ENCODE measurements at places on chromosomes 5 and 9. TPM values are rescaled to one million over a fixed set of nuclear protein-coding genes. Genes with fewer than 3 reads are reported as not detected.
A peak's percentile ranks its signal among the peaks of the same experiment; 100 is the strongest.

DNA sequence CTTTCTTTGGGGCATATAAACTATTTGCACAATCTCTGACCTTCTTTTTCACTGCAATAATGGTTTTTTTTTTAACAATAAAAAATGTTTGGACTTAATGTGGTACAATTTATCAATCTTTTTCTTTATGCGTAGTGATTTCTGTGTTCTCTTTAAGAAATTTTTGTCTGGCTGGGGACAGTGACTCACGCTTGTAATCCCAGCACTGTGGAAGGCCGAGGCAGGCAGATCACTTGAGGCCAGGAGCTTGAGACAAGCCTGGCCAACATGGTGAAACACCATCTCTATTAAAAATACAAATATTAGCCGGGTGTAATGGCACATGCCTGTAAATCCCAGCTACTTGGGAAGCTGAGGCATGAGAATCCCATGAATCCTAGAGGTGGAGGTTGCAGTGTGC, 72.3 kb downstream of the STK32A start:
- DNase-seq, result no peak

DNA sequence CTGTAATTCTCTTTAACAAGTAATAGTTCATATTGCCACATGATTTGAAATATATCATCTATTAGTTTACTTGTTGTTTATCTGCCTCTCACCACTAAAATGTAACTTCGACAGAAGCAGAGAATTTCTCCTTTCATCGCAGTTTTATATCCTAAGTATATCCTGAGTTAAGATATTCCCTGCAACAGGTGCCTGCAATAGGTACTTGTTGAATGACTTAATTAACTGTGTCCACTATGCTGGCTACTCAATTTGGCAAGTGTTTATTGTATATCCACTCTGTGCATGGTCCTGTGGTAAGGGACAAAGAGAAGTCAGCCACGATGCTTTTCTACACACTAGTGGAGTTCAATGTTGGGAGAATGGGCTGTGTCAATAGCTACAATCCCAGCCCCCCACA, 108.5 kb downstream of the PSAT1 start:
- DNase-seq, result no peak

GRCh38 chr5:73295921-73296320, 122.9 kb downstream of the TMEM174 start:
- DNase-seq, result no peak

DNA sequence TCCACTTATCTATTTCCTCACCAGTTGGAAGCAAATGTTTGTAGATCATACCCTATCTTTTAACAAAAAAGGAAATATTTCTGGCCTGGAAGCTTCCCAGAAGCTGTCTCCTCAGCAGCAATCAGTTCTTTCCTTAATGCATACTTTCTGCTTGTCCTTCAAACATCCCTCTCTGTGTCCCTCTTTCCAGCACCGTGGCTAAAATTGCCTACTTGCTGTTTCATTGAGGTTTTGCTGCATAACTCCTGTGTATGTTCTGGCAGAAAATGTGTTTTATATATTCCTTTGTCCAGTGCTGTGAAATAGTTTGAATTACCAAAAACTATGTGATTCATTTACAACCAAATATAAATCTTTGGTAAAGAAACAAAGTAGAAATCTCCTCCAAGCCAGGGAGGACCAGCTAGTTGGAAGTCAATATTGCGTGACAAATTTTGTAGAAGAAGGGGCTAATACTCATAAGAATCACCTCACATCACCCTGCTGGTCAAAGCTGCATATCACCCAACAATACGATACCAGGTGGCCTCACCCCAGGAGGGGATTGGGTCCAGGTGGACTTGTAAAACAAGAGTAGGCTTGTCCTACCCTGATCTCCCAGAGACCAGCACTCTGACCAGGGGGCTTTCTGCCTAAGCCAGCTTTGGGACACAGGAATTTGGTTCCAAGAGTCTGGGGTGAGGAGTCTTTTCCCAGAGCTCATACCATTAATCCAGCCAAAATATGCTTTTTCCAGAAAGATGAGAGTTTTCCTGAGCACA, 198.4 kb upstream of the SNX2 start:
- no peak for DNase-seq

- no peak for DNase-seq
Measured at GRCh38 chr9:37565661-37566618, 10.2 kb downstream of the FBXO10 start.

- DNase-seq, result peak; percentile 57
Measured at GRCh38 chr5:122156724-122157325, 27.5 kb downstream of the ZNF474 start.

GRCh38 chr5:160835376-160835775, 16.6 kb downstream of the ATP10B start:
- no peak for DNase-seq

DNA sequence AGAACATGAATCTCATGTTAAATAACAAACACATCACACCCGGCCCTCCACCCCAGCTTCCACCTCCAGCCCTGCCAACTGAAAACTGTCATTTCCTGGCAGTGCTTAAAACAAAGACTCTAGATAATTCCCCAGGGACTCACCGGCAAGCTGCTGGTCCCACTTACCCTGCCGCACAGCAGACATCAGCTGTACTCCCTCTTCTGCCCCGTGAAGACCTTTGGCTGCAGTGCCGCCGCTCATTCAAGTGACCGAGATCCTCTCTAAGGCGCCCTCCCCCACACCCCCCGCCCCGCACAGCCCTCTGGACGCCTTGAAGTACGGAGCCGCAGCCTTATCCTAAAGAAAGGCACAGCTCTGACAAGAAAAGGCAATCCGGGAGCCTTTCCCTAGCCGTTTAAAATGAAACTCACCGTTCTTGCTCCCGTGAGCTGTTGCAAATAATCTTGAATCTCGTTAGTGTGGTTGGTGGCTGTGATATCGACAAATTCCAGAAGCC, 434 bp downstream of the GLRX start:
- DNase-seq, result peak; percentile 73

DNA sequence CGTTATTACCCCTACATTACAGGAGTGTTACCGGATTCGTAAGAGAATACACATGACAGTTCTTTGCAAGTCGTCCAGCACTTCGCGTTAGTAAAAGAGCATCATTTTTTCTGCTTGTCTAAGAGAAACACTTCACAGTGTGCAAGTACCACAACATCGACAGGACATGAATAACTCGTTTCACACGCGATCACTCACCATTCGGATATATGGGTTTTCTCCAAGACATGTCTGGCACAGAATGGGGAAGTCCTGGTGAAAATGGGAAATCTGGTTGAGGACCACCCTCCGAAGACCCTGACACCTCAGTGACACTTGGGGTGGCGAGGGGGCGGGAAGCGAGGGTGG, 642 bp downstream of the RBM22 start:
- DNase-seq, result no peak

The LSM11 gene
- 1.3 TPM for polyA plus RNA-seq

The SPZ1 gene
- polyA plus RNA-seq, result not detected

The LEAP2 gene
- 30.5 TPM for polyA plus RNA-seq

The NACC2 gene
- 11.0 TPM for polyA plus RNA-seq
